Stimulated activated memory B cell treated with anti-CD40 and anti-IgM and Interleukin-4, amounts not matched to agents 10 μg/mL and 1 μg/mL and 100 μg/mL, for 72 hours (primary cell): ENCODE measurements at places on chromosomes 4 and X.

DNA sequence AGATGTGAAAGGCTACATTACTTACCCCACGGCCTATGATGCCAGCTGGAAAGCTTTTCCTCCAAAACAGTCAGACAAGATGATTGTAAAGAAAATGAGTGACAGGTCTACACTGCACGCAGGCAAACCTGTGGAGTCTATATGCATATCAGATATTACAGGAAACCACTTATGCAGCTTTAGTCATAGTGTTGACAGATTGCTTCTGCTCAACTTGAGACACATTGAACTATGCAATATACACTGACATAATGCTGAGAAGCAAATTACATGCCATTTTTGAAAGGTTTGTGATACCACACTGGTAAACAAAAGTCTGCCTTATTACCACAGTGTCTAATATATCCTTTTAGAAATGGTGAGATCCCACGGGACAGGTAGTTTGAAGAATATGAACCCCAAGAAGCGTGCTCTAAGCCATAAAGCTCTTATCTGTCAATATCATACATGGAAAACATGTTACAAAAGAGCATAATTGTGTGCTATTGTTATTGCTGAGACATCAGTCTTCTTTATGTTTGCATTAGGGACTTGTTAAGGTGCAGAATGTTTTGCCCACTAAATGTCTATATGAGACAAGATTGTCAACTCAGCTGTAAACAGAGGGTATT, 1835.8 kb upstream of the TENM3 start:
- ATAC-seq: no peak

- ATAC-seq: no peak
Measured at GRCh38 chr4:121192480-121192879, 28.4 kb upstream of the TNIP3 start.

- ATAC-seq: no peak
Measured at GRCh38 chr4:116015549-116015948, 902.1 kb upstream of the NDST4 start.

GRCh38 chrX:20364238-20364637, 97.5 kb upstream of the RPS6KA3 start:
- ATAC-seq: no peak

DNA sequence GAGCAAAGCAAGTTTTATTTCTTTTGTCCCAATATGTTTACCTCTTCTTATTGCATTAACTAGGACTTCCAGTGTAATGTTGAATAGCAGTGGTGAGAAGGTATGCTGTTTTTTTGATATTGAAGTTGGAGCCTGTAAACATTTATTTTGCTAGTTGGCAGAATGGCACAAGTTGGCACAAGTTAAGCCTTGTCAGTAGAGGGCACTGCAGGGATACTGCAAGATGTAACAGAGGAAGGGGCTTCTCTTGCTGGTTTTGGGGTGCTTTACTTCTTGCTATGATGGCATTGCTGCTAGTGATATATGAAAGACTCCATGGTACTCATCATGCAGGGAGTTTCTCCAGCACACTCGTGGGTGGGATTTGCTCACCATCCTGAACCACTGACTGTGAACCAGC, 327.3 kb upstream of the ARX start:
- ATAC-seq: no peak

GRCh38 chr4:6964858-6965257, 55.2 kb downstream of the TBC1D14 start:
- ATAC-seq: no peak

DNA sequence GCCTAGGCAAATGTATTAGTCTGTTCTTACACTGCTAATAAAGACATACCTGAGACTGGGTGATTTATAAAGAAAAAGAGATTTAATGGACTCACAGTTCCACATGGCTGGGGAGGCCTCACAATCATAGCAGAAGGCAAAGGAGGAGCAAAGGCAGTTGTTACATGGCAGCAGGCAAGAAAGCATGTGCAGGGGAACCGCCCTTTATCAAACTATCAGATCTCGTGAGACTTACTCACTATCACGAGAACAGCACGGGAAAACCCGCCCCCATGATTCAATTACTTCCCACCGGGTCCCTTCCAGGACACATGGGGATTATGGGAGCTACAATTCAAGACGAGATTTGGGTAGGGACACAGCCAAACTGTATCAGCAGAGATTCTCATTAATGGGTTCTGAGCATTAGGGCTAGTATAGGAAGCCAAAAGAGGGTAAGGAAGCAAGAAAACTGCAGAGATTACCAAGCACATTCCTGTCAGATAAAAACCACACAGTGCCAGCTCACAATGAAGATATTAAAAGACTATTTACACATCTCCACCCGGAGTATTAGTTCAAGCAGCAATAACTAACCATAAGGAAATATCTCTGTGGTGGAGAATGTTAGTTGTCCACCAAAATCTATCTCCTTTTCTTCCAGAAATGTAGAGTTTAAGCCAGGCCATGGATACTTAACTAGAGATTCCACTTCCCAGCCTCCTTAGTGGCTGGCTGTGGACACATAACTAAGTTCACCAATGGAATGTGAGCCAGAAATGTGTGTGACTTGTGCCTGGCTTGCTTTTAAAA, 61.2 kb upstream of the HOPX start:
- ATAC-seq: no peak

DNA sequence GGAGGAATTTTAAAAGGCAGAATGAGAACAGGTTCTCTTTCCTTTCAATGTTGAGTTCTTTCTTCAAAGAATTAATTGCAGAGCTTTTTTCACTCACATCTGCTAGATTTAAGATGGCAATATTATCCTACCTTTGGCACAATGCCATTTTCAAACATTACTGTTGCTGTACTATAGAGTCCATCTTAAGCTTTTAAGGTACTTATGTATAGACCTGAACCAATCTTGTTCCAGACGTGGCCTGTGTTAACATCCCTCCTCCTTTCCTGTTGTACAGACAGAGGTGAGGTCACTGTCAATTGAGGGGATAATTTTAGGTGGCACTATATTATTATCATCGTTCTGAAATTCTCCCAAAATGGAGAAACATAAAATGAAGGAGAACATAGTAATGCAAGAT, 53.0 kb upstream of the MYOZ2 start:
- no peak for ATAC-seq
